ENCODE measurements at places on chromosomes 4 and X. TPM values are rescaled to one million over a fixed set of nuclear protein-coding genes. Genes with fewer than 3 reads are reported as not detected.

- no peak for DNase-seq
Measured at GRCh38 chr4:118751629-118752323, 66.6 kb downstream of the METTL14 start.

GRCh38 chr4:108303488-108304177 is 134.9 kb upstream of the LEF1 start:
- no peak for DNase-seq

DNA sequence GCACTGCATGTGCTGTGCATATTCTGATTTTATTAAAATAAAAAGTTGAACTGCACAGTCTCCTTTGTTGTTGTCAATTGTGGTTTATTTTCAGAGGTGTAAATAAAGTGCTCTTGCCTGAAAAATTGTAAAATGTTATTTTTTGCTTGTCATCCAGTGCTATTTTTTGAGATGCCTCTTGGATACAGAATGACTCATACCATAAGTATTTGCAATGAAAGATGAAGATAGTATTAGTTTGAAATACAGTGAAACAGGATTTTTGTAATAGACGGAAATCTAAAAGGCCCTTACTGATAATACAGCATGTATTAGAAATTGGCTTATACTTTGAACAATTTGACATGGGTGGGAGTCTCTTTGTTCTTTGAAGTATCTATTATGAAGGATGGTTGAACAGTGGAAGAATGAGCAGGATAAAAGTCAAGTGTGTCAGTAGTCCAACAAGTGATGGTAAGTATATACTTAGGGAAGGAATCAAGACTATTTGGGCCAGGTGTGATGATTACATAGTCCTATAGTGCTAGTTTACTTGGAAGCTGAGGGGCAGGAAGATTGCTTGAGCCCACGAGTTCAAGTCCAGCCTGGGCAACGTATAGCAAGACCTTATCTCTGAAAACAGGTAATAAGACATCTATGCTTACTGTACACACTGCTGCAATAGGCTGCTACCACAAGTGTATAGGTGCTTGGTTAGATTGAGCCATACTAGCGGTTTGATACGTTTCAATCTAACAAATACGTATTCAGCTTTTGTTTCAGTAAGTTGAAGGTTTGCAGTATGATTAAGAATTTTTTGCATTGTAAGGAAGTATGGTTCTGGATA is 16.4 kb downstream of the DDX3X start:
- no peak for DNase-seq

- DNase-seq = no peak
Measured at GRCh38 chr4:8689741-8690140, 97.2 kb downstream of the CPZ start.

GRCh38 chr4:148065075-148065474 is 333.2 kb downstream of the ARHGAP10 start:
- DNase-seq = no peak

GRCh38 chr4:145552181-145552822 is 66.9 kb upstream of the MMAA start:
- no peak for DNase-seq

DNA sequence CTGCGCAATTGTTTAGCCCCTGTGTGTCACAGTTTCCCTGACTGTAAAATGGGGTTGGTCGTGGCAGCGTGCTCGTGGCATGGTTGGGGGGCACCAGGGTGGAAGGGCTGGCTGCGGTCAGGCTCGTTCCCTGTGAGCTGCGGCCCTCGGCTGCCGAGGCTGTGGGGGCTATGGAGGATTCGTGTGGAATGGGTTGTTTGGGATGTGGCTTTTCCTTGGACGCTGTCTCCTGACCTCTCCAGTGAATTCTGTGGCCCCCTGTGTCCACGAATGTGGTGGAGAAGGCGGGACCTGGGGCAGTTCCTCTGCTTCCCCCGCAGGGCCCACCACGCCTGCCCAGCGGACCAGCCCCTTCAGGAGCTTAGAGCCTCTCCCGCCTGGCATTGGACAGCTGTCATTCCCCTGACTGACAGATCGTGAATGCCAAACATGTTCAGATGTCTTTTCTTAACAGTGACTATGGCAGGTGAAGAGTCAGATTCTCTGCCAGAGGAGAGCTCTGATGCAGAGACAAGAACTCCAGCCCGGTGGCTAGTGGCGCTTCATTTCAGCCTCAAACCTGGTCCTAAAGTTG is 17.2 kb upstream of the HGFAC start:
- DNase-seq = no peak

- DNase-seq = no peak
Measured at GRCh38 chr4:145501051-145501660, 19.5 kb downstream of the SMAD1 start.

DNA sequence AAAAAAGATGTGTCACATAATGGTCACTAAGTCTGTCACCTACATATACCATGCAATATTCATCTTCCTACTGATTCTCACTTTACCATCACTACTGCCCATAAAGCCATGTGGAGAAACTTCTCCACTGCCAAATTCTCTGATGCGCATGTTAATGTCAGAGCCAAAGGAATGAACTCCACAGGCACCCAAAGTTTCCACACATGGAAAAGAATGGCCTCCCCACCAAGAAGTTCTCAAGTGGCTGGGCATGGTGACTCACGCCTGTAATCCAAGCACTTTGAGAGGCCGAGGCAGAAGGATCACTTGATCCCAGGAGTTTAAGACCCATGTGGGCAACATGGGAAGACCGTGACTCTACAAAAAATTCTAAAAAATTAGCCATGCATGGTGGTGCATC is 43.8 kb upstream of the UGDH start:
- DNase-seq = no peak

DNA sequence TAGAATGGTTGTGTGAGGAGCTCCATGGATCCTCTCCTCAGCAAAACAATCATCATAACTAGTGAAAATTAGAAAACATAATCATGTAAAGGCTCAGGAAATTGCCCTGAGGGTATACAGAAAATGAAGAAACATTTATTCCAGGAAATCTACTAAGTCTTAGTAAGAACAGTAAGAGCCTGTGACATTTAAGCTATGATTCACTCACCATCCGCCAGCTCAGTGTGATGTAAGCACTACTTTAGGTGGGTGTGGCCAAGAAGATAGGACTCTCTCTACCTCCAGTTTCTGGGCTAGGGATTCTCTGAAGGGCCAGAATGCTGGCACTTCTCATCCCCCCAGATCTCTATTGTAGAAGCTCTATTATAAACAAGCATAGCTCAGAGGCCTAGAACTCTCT is 147.5 kb downstream of the DLG3 start:
- DNase-seq = no peak

- DNase-seq = no peak
Measured at GRCh38 chr4:164648151-164648848, 105.6 kb upstream of the SMIM31 start.

DNA sequence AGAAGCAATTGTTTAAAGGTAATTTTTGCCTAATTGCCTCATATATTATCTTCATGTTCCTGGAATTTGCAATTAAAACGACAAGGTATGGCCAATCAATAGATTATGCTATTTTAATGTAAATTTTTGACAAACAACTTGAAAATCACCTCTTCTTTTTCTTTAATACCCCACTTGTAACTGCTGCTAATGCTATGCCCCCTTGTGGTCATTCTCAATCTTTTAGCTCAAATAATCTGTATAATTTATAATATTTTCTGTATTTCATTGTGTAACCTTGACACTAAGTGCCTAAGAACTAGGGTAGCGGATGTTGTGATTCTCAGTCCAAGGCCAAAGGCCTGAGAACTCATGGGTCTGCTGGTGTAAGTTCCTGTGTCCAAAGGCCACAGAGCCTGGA is 831.7 kb upstream of the POU3F4 start:
- no peak for DNase-seq

DNA sequence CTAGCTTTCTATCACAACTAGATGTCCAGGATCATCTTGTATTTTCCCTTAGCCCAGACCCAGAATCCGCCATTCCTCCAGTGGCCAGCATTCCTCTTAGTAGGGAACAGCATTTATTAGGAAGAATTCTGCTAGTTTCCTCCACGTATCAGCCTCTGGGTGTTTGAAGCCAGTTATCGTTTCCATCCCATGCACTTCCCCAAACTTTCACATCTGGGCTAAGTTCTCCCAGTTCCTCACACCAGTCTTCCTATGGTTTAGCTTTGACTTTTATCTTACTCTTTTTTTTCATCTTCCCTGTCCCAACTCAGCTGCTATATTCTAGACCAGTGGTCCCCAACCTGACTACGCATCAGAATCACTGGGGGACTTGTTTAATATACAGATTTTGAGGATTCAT is 53.5 kb upstream of the PRSS48 start:
- DNase-seq = no peak

DNA sequence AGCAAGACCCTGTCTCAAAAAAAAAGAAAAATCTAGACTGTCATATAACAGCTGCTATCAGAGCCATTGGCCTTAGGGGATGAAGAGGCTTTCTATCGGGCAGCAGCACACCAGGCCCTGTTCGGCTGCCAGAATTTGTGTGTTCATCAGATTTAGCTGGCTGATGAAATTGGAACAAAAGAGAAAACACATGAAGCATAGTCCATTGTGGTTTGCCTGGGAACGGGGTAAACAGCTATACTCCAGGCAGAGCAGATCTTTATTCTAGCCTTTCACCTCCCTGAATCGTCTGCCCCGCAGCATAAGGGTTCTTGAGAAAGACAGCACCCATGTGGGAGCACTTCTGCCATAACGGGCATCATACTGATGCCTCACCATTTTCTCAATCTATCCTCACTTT is 11.6 kb downstream of the TKTL1 start:
- no peak for DNase-seq

DNA sequence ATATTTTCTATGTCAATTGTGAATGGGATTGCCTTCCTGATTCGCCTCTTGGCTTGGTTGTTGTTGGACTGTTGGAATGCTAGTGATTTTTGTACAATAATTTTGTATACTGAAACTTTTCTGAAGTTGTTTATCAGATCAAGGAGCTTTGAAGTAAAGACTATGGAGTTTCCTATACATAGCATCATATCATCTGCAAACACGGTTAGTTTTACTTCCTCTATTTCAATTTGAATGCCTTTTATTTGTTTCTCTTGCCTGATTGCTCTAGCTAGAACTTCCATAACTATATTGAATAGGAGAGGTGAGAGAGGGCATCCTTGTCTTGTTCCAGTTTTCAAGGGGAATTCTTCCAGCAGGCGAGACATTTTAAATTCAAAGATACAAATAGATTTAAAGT is 226.5 kb downstream of the FBXO8 start:
- DNase-seq = no peak

DNA sequence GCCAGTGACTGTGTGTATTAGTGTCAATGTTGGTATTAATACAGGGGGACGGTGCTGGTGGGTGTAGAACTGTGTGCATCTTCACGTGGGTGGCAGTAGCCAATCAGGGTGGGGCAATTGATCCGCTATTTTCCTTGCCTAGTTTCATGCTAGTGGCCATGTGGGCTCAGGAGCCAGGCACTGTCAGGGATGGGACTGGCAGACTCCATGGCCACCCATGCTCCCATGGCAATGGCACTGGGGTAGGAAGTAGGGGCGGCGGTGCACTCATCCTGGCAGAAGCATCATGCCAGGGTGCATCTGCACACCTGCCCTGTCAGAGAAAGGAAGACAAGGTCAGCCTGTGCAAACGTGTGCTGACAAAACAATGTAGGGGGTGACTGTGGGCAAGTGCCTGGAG is 122.1 kb upstream of the MAGEC2 start:
- DNase-seq = no peak

DNA sequence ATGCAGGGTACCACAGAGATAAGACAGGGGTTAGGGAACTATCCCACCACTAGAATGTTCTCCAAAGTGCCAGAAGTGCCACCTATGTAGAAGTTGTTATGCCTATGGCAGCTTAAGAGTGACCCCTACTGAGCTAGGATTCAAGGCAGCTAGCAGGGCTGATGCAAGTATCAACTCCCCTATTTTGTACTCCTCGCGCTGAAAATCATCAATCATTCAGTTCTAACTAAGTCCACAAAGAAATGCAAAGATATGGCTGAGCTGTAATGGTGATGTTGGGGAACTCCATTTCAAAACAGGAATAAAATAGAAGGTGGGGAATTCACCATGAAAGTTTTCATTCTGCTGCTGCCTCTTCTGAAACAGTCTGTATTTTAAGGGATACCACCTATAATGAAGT is 13.8 kb downstream of the ACSL4 start:
- DNase-seq = no peak

DNA sequence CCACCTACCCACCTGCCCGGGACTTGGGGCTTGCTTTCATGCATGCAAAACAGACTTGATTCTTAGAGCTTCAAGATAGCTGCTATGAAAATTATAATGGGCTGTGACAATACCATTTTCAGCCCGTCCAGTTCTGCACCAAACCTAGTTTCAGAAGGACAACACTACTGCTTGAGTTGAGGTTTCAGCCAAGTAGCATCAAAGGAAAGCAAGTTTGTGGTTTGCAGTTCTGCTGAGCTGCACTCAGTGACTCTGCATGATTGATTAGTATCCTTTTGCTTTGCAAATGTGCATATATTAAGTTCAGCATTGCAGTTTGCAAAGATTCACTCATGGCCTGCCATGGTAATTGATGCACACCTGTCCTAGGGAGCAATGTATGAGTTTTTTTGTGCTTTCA is 442.7 kb downstream of the RPA4 start:
- DNase-seq = no peak

GRCh38 chrX:101409043-101409442 is 1.0 kb downstream of the HNRNPH2 start:
- no peak for DNase-seq

DNA sequence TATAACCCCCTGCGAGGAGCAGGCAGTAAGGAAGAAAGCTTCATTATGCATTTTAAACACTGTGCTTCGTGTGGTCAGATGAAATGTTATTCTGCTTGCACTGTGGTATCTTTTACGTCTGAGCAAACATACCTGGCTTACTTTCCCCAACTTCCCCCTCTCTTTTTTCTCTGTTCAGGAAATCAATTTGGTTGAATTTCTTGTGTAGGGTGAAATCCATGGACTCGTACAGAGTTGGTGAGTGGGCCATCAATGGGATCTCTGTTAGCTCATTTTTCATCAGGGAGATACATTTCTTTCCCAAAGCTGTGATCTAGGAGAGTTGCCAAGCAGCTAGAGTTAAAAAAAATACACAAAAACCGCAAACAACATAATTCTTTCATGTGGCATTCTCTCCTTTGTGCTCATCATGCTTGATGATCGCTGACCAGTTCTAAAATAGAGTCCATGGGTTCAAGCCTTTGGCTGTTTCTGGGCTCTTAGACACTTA is 98.5 kb downstream of the FRAS1 start:
- no peak for DNase-seq

- DNase-seq = no peak
Measured at GRCh38 chrX:16466640-16467432, 183.1 kb upstream of the S100G start.

DNA sequence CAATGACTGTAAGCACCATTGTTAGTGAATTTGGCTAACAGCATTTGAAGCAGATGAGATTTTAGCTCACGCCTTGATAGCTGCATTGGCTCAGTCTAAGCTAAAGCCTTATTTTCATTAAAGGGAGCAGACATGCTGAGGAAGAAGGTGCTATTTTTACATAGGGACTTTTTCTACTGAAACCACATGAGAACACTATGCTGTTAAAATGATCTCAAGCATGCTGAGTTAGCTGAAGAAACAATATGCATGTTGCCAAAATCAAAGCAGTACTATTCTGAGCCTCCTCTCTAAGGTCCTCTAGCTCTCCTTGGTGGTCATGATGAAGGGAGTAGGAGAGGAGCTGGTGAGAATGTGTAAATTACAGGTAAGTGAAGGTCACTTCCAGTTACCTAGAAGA is 134.4 kb upstream of the JADE1 start:
- no peak for DNase-seq

The USP17L20 gene
- total RNA-seq = not detected

The BGN gene
- total RNA-seq = not detected

The UTP3 gene
- total RNA-seq = 20.5 TPM

The SSX2B gene
- not detected for total RNA-seq

The PRKG2 gene
- 0.39 TPM for total RNA-seq

The HTR2C gene
- not detected for total RNA-seq

The SLC4A4 gene
- 0.14 TPM for total RNA-seq

The TCEANC gene
- 8.3 TPM for total RNA-seq

The AFF2 gene
- total RNA-seq = 5.9 TPM

The AFM gene
- total RNA-seq = not detected
